Posterior vena cava (tissue), 2 donors: ENCODE measurements at places on chromosomes 12 and 14. TPM values are rescaled to one million over a fixed set of nuclear protein-coding genes. Genes with fewer than 3 reads are reported as not detected.

DNA sequence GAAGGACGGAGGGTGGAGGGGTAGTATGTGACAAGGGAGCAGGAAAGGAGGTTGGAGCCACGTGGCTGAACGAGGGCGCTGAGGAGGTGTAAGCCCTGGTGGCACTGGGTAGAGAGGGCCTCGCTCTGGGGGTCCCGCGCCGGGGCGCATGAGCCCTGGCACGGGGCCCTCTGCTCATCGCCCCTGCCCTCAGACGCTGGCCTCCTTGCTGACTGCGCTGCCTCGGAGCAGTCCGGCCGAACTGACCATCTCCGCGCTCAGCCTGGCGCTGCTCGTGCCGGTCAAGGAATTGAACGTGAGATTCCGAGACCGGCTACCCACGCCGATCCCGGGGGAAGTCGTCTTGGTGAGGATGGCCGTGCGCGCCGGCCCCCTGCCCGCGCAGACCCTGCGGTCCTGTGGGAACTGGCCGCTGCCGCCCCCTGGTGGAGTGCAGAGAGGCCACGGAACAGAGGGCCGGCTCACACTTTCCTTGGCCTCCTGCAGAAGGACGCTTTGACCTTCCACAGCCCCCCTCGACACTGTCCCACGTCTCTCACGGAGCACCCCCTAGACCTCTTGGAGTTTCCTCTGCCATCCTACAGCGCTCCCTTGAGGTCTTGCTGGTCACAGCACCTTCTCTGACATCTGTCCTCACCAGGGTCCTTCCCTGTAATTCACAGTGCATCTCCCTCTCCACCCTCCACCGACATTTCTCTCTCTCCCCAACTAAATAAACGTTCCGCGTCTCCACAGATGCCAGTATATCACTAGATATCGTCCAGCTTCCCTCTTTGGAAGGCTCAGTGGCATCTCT, 10.5 kb downstream of the ARHGEF25 start:
- no peak for DNase-seq

DNA sequence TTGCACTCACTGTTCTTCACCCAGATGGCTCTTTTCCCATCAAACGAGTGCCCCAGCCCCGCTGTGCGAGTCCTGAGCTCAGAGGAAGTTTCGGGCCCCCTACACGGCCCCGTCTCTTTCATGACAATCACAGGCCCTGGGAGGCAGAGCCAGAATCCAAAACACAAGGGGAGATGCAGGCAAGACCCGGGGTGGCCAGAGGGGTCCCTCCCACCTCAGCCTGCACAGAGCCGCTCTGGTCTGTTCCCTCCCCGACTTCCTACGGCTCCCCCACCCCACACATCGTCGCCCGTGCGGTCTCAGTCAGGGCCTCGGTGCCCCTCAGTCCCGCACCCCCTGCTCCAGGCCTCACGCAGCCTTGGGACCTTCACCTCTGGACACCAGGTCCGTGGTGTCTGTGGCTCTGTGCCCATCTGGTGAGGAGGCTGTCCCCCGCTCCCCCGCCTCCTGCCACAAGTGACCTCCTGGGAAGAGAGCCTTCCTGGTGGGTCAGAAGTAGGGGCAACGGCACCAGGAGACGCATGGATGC, 8.9 kb downstream of the GPR132 start:
- DNase-seq: no peak

DNA sequence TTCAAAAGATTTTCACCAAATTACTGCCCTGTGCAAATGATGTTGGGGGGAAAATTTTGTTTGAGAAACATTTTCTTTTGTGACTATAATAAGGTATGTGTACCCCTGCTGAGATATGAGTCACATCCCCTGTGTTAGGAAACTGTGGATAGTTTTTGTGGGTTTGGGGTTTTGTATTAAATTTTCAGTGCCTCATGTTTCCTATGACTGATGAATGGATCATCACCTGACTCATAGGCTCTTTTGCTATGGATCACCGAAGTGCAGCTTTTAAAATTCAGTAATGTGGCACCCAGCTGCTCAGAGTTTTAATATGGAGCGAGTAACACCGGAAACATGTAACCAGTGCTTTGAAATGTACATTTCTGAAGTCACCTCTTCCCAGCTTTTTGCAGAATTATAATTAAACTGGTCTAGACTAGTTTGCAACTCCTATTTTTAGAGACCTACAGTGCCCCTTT, 167.4 kb upstream of the HMGA2 start:
- DNase-seq: no peak

- no peak for DNase-seq
Measured at GRCh38 chr14:76926521-76927251, 100.5 kb downstream of the LRRC74A start.

GRCh38 chr14:54314365-54315104, 82.3 kb upstream of the CDKN3 start:
- no peak for DNase-seq

- no peak for DNase-seq
Measured at GRCh38 chr14:36207500-36207899, 31.0 kb upstream of the PTCSC3 start.

- DNase-seq: no peak
Measured at GRCh38 chr12:54980341-54980740, 4.2 kb downstream of the TESPA1 start.

DNA sequence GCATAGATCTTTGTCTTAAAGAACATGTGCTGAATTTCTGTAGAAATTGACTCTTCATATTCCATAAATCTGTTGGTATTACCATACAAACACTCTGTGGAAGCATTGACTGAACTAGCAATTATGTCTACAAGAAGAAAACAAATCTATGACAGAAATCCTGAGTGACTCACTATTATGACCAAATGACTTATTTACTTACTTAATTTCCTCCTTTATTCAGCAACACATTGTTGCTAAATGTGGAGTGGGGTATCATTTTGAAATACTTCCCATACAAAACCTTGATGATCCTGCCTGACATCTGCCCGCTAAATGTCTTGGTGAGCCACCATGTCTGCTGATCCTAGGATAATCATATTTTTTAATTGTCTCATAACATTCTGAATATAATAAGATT, 99.1 kb upstream of the SLCO1C1 start:
- DNase-seq: no peak

GRCh38 chr14:90255871-90256270, 482 bp upstream of the PSMC1 start:
- DNase-seq: no peak

- DNase-seq: peak; percentile 42
Measured at GRCh38 chr14:96109596-96110355, 70.6 kb downstream of the C14orf132 start.

BEST3 gene
- not detected for total RNA-seq

GLS2 gene
- 0.69 TPM for total RNA-seq

ACVRL1 gene
- 95.7 TPM for total RNA-seq

DNA sequence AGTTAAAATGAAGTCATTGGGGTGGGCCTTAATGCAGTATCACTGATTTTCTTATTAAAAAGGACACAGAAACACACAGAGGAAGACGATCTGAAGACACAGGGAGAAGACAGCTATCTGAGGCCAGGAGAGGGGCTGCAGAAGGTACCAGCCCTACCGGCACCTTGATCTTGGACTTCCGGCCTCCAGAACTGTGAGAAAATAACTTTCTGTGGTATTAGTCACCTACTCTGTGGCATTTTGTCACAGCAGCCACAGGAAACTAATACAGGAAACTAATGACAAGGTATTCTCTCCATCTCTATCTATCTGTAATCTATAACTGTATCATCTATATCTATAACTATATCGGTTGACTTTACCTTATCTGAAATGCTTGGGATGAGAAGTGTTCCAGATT, 1149.5 kb downstream of the BCL11B start:
- no peak for DNase-seq

CSRP2 gene
- total RNA-seq: 22.5 TPM

TWF1 gene
- 110 TPM for total RNA-seq

CEBPE gene
- 0.19 TPM for total RNA-seq

LRTM2 gene
- total RNA-seq: not detected

IRF9 gene
- total RNA-seq: 92.4 TPM

PZP gene
- total RNA-seq: 0.42 TPM

DNA sequence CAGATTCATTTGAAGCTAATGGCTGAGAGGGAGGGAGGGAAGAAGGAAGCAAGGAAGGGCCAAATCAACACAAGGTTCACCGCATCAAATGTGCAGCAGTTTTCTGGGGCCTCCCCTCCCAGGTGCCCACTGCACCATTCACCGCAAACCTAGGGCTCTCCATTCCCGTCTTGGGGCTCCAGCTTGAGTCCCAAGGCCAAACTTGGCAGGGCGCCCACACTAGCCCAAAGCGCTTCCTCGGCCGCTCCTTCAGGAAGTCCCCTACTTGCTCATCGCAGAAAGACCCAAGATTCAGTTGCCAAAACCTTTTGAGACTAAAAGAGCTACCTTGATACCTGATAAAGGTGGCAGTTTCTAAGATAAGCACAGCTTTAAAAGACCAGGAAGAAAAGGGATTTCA, 140.5 kb upstream of the FKBP4 start:
- no peak for DNase-seq

GRCh38 chr12:5806371-5807089, 138.5 kb downstream of the ANO2 start:
- no peak for DNase-seq

DNA sequence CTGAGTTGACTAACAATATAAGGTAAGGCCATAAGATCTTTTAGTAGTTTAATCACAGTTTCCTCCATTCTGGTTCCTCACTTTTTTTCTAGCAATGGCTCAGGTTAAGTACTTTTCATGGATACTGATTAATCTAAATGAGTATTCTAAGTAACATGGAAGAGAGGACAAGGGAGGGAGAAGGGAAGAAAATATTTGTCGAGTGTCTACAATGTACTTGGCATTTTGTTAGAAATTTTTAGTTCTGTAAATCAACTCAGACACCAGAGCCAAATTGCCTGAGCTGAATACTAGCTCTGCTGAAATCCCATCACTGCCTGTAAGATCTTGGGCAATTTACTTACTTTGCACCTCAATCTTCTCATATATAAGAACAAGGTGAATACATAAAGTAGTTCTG, 20.2 kb downstream of the RERG start:
- DNase-seq: no peak

GRCh38 chr14:23153851-23154796, 29.3 kb downstream of the SLC7A8 start:
- peak; percentile 97 for DNase-seq

AMIGO2 gene
- 38.1 TPM for total RNA-seq

OR4K17 gene
- total RNA-seq: not detected

DNA sequence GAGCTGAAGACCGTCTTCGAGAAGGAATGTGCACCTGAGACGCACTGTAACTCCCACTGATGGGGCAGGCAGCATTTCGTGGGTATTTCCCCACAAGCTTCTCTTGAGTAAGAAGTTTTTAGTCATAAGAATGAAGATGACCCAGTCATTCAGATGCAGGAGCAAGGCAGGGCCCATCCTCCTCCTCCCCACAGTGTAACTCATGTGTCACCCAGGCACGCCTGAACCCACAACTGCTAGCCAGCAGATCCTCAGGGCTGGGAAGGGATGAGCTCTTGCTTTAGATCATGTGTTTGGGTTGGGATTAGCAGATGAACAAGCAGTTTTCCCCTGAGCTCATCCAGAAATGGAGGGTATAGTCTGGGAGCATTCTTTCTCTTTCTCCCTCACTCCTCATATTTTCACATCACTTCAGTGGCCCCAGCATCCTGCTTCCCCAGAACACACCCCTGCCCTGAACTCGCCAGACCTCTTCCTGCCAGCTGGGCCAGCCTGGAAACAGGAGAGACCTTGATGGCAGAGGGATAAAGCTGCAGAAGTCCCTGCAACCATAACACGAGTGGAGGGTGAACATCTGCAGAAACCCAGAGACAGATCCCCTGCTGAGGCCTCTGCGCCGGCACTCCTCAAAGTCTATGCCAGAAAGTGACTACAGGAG, 73.3 kb downstream of the B4GALNT3 start:
- DNase-seq: no peak

PTPN21 gene
- 32.9 TPM for total RNA-seq

KRT80 gene
- 0.19 TPM for total RNA-seq

CLEC4D gene
- 0.71 TPM for total RNA-seq

BEGAIN gene
- 0.56 TPM for total RNA-seq

GRCh38 chr14:75628816-75629215, 31.9 kb downstream of the ERG28 start:
- no peak for DNase-seq

MYH7 gene
- total RNA-seq: not detected

- no peak for DNase-seq
Measured at GRCh38 chr14:28779456-28779855, 12.9 kb downstream of the FOXG1 start.

- no peak for DNase-seq
Measured at GRCh38 chr12:115199831-115200230, 515.9 kb upstream of the TBX3 start.

ITPR2 gene
- total RNA-seq: 40.3 TPM

ART4 gene
- 11.3 TPM for total RNA-seq

SRRM4 gene
- 0.10 TPM for total RNA-seq

GRCh38 chr14:82113710-82114109, 580.1 kb upstream of the SEL1L start:
- no peak for DNase-seq

GRCh38 chr14:87013583-87013982, 979.4 kb downstream of the GALC start:
- no peak for DNase-seq

GRCh38 chr12:58881816-58882215, 38.5 kb downstream of the LRIG3 start:
- DNase-seq: no peak

GRCh38 chr14:32432813-32433538, 103.9 kb downstream of the AKAP6 start:
- DNase-seq: no peak

SLC38A6 gene
- 20.9 TPM for total RNA-seq

DNA sequence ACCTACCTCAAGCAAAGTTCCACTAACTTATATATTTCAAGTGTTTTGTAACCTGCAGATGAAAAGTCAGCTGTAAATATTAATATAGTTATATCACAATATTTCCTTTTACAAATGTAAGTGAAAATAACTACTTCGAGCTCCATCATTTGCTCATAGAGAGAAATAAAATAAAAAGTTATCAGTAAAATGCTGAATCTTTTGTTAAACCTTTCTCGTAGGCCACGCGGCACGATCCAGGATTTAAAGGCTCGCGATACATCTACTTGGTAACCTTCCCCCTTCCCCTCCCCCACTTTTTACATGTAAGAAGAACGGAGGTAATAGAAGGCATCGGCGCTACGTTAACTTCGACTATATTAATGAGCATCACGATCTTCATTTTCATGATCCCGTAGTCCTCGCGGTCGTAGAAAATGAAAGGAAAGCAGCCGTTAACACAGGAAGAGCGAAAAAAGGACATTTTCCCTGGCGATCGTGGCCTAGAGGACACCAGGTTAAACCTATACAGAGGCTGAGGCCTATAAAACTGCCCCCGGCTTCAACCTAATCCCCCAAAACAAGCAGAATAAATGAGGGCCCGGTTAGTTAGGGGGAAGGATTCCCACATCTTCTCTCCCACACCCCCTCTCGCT, 508 bp downstream of the HNRNPC start:
- no peak for DNase-seq
